IMR-90 (cell line): ENCODE measurements at places on chromosomes 5 and 9.

GRCh38 chr5:36145311-36145710 lies 6.4 kb downstream of the LMBRD2 start:
- no peak for DNase-seq

DNA sequence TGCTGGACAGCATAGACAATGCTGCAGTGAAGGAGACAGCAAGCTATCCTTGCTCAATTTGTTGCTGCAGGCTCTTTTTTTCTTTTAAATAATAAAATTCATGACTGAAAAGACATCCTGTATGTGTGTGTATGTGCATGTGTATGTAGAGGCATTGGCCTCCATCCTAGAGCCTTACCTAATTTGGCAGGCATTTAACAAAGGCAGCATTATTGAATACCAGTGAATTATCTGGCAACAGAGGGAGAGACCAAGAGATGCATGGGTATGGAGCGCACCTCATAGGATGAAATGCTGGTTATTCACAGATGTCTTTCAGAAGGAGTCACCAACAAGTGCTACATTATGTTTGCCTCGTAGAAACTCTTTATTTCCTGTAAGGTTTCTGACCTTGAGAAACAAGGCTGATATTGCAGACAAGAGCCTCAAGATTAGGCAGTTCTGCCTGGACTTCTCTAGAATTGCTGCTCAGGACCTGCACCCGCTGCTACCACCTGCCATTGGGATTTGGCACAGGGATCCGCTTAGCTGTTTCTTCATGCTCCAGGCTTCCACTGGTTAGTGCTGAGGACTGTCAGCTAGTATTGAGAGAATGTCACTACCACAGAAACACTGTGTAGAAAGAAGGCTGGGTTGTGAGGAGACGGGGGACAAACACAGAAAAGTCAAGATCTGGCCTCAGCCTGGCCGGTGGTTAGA lies 247.7 kb upstream of the RFX3 start:
- peak; percentile 22 for DNase-seq

GRCh38 chr5:177086654-177087397 lies at the start of gene FGFR4:
FGFR4 (plus strand) TSS chr5:177086915; CDS start chr5:177089603, 2,688 bp downstream.
- DNase-seq: peak; percentile 39

DNA sequence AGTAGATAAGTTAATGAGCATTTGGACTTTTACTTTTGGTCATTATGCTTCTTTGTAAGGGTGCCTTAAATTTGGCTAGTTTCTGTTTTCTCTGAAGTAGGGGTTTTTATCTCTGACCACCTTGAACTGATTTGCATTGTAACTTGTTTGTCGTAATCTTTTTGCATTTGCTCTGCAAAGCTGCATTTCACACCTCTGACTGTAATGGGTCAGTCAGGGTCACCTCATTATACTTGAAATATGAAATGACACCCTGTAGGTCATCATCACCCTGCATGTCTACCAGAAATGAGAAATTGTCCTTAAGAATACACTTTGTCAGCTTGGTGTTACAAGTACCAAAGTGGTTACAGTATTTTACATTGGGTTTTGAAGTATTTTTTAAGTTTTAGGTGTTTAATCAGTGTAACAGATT lies 74.0 kb downstream of the KCNN2 start:
- DNase-seq: no peak

- no peak for DNase-seq
These were observed 241.5 kb downstream of the AUH start for GRCh38 chr9:91120200-91120599.

DNA sequence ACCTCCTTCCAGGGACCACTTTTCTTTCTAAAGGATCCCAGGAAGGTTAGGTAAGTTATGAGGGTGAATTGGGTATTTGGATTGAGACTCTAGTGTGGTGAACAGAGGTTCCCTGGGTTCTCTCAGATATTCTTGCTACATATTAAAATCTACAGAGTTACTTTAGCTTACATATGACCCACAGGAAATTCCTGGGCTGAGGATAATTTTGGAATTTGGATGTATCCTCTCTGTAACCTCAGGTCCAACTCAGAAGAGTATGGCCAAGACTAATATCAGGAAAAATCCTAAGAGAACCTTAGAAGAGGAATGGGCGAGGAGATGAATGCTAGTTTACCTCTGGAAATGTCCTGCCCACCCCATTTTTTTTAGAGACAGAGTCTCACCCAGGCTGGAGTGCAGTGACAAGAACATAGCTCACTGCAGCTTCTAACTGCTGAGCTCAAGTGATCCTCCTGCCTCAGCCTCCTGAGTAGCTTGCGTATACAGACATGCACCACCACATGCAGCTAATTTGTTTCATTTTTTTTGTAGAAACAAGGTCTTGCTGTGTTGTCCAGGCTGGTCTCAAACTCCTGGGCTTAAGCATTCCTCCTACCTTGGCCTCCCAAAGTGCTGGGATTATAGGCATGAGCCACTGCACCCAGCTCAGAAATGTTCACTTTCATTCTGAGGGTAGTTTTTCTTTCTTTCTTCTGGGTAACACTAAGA lies 196.4 kb downstream of the ARHGEF28 start:
- no peak for DNase-seq

- no peak for DNase-seq
These were observed 63.2 kb downstream of the PCA3 start for GRCh38 chr9:76827296-76828080.

DNA sequence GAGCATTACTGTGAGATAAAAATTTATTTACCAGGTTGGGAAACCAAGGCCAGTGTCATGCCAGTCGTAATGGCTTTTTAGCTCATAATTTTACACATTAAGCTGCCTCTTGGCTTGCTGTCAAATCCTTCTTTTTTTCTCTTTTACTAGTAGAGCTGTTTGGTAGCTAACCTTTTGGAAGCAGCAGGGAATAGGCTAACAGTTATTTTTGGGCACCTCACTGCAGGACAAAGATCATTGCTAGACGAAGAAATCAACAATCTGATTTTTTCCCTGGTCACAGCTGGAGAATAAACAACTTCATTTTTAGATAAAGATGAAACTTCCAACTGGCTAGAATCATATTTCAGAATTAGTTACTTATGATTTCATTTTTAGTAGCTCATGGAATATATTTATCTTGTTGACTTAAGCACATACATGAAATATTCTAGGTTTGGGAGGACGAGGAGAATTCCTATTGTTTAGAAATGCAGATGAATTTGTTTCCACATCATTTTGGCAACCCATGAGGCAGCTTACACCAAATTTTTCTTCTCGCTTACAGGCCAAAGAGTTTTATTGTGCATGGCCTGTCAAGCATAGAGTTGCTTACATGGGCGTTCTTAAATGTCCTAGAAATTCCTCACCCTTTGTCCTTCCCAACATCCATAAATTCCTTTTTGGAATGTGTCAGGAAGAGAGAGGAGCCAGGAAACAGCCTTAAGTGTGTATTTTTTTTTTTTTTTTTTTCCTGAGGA lies 19.6 kb downstream of the TNC start:
- DNase-seq: no peak

DNA sequence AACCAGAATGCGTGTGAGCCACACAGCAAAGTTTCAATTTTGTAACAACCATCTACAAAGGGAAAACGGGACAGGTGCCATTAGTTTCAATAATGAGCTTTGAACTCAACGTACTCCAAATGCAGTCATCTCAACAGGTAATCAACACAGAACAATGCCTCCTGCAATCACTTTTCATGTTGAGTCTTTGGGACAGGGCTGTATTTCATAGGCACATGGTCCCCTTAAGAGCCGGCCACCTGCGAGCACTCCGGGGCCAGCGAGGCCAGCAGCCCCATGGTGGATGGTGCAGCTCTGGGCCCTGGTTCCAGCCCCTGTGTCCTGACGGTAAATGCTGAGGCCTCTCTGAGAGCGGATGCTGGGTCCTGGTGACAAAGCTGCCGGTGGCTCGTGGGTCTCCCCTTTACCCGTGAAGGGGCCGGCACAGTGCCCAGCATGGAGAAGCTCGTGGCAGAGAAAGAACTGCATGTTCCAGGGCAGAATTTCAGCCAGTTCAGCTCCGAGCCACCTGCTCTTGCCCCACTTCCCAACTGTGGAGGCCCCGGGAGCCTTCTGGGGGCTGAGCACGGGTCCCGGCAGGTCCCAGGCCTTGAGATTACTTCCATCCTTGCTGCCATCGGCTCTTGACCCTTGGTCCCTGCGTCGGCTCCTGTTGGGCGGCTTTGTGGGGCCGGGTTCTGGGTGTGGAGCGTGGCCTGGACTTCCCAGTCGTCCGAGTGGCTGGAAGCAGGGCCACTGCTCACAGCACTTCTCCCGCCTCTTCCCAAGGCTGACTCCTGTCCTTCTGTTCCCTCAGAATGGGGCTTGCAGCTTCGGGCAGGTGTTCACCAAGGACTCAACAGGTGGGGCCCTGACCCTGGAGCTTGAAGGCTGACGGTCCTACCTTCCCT lies 26.1 kb upstream of the RNU6ATAC start:
- no peak for DNase-seq

GRCh38 chr9:3955305-3955687 lies 344.6 kb downstream of the GLIS3 start:
- DNase-seq: no peak

GRCh38 chr5:40937075-40937474 lies 27.8 kb downstream of the C7 start:
- DNase-seq: no peak

- DNase-seq: peak; percentile 93
These were observed 892 bp upstream of the TNC start for GRCh38 chr9:115118879-115119218.

GRCh38 chr9:7216004-7216841 lies 458.4 kb downstream of the KDM4C start:
- DNase-seq: peak; percentile 7

GRCh38 chr9:89138463-89139390 lies 39.9 kb downstream of the SHC3 start:
- DNase-seq: peak; percentile 71

DNA sequence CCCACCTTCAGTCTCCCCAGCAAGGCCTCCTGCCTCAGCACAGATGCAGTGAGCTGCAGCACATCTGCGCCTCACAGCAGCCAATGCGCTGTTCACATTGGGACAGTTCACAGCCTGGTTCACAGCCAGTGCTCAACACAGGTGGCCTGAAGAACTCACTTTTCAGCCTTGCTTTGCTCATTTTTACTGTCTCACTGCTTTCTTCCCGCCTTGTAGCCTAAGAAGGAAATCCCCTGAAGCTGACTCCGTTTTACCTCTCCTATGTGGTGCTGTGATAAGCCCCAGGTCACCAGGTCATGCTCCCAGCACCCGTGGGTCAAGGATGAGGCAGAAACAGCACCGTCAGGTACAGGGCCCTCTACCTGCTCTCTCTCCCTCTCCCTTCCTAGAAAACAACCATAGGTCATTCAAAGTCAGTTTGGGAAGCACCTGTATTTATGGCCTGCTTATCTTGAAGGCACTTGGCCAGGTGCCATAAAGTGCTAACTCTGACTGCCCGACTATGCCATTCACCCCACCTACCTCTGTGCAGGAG lies 1.1 kb downstream of the GCNT4 start:
- no peak for DNase-seq

DNA sequence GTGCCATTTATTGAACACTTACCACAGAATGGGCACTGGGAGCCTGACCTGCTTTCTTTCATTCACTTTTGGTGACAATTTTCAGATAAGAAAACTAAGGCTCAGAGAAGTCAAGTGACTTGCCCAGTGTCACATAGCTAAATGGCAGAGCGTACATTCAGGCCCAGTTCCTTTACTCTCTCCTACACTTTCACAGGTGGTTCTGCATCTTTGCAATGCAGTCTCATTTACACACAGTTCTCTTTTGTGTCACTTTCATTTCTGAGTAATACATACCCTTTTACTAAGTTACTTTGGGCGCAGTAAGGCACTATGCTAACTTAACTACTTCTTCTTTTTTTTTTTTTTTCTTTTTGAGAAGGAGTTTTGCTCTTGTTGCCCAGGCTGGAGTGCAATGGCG lies 8.3 kb downstream of the NFIL3 start:
- DNase-seq: no peak

- DNase-seq: no peak
These were observed 189.3 kb downstream of the AOPEP start for GRCh38 chr9:94915476-94916450.

- DNase-seq: no peak
These were observed 7.0 kb upstream of the MOCS2 start for GRCh38 chr5:53116597-53116996.

DNA sequence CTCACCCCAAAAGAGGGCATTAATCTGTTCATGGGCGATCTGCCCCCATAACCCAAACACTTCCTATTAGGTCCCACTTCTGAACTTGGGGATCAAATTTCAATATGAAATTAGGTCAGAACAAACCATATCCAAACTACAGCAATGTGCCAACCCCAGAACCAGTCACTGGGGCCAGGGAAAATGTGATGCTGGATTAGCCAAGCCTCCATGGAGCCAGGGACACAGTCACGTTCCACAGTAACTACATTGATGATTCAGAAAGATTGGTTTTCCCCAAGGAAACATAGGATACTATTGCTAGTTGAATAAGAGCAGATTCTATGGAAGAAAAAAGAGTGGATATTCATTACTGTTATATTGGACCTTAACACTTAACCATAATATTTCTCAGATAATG lies 84.2 kb downstream of the GIN1 start:
- DNase-seq: no peak

DNA sequence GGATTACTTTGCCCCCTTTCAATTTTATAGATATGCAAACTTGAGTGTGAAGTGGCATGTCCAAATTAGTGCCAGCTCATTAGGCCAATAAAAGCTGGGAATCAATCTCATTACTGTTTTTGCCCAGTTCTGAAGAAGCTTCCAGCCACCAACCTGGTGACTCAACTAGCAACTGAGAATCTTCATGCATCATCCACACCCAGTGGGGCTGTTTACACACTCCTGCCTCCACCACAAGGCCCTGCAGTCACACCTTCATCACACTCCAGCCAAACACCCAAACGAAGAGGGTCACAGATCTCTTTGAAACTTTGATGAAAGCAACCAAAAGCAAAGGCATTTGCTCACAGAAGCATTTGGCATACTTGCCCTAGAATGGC lies 41.3 kb upstream of the S1PR3 start:
- peak; percentile 33 for DNase-seq

DNA sequence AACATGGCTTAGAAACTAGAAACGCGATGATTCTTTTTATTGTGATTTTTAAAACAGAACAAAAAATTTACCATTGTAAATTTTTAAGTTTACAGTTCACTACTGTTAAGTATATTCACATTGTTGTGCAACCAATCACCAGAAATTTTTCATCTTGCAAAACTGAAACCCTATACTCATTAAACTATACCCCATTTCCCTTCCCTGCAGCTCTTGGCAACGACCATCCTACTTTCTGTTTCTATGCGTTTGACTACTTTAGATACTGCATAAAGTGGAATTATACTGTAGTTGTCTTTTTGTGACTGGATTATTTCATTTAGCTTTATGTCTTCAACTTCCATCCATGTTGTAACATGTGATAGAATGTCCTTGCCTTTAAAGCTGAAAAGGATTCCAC lies 52.5 kb downstream of the SPOCK1 start:
- DNase-seq: no peak

GRCh38 chr9:3508078-3508431 lies 17.7 kb downstream of the RFX3 start:
- no peak for DNase-seq
